GM23248 (cell line): ENCODE measurements at places on chromosomes 11 and 22. TPM values are rescaled to one million over a fixed set of nuclear protein-coding genes. Genes with fewer than 3 reads are reported as not detected.

DNA sequence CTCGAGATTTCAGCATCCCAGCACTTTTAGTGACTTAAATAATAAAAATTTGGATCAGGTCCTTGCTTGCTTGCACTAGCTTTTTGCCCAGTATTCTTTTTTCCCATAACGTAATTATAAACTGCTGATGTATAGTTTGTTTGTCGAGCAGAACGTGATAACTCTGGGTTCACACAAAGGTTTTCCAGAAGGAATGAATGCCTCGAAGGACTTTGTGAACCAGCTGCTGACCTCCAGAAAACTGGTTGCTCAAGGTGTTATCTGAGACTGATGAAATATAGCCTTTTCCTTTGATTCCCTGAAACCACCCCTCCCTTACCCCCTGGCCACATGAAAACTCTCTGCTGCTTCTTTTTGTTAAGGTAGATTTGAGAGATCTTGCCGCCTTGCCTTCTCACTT lies 229.1 kb upstream of the CARD18 start:
- no peak for DNase-seq

DNA sequence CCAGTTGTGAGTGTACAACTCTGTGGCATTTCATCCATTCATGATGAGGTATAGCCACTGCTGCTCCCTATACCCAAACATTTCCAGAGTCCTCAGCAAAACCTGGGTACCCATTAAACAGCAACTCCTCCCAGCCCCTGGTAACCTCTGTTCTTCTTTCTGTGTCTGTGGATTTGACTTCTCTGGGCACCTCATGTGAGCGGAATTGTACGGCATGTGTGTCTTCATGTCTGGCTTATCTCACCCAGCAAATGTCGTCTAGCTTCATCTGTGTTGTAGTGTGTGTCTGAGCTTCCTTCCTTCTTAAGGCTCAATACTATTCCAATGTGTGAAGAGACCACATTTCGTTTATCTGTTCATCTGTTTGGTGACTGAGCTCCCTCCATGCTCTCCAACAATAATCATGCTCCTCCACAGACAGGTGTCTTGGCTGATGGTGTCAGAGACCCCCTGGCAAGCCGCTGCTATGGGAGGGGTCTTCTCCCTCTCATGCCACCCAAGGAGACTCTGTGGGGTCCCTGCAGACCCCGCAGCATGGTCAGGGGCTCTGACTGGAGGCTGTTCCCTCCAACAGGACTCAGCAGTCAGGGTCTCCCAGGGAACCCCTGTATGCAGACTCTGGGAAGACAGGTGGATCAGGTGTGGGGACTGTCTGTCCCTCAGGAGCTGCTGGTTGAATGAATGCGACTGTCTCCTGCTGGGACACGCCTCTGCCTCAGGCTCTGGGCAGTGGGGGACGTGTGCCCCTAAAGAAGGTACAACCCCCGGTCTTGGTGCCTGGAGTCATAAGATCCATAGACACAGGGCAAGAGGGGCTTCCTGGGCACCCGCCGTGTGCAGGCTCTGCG lies 52.7 kb downstream of the SMIM38 start:
- no peak for DNase-seq

GRCh38 chr11:133526790-133527189 lies 5.5 kb downstream of the OPCML start:
- no peak for DNase-seq

GRCh38 chr11:46524201-46524770 lies 69.5 kb downstream of the AMBRA1 start:
- no peak for DNase-seq

DNA sequence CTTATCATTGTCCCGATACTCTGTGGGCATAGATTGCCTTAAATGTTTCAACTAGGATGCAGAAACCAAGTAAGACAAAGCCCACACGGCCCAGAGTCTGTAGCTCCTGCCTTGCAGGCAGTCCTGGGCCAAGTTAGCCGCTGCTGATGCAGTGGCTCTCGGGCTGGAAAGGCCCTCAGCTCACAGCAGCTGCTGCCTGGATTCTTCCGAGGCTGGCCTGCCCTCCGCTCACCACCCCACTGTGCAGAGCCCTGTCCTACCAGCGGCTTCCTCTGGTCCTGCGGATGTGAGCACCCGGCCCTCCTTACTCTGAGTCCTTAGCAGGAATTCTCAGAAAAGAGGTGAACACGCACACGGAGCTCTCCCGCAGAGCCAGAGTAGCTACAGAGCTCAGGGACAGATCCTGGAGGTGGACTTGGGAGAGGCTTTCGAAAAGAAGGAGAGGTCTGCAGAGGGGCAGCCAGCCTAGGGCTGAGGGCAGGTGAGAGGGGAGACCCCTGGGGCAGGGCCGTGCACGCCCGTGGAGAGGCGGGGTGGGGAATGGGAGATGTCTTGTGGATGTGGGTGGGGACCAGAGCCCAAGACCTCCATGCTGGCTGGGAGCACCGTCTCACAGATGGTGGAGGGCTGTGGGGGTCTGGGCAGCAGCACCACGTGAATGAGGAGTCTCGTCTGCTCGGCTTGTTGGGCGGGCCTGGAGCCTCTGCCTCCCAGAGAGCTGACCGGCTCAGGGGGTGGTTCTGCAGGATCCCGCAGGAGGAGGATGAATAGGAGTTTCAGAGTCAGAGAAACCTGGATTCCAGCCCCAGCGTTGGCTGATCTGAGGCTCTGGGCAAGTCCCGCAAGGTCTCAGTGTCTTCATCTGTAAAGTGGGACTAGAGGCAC lies 117.4 kb upstream of the B3GAT1 start:
- DNase-seq: no peak

DNA sequence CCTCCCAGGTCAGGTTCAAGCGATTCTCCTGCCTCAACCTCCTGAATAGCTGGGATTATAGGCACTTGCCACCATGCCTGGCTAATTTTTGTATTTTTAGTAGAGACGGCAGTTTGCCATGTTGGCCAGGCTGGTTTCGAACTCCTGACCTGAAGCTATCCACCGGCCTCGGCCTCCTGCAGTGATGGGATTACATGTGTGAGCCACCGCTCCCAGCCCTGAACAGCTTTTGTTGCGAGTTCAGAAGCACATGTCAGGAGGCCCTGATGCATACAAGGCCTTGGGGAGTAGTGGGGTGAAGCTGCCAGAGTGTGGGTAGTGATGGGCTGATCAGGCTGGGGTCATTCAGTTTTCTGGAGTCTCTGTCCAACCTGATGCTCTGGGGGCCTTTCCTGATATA lies 117.0 kb upstream of the C11orf87 start:
- DNase-seq: no peak

DNA sequence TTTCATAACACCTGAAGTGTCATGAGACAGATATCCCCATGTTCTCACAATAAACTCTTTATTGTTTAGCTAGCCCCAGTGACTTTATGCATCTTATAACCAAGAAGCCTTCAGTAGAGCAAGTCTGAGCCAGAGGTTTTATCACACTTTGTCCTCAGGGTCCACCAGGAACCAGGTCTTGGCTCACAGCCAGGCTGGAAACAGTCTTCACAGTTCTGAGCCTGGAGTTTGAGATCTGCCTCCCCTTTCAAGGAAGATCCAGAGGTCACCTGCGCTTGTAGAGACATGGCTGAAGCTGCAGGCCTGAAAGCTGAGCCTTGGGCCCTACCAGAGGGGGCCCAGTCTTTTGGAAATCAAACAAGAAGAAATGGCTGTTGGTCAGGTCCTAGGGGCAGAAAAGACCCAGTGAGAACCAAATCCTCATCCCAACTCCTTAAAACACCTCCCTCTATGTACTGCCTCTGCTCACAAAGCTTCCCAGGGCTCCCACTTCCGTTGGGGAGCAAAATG lies 3.5 kb downstream of the RRP8 start:
- no peak for DNase-seq

- peak; percentile 89 for DNase-seq
These were observed 41.0 kb downstream of the CEP57 start for GRCh38 chr11:95831198-95831883.

MS4A10 gene
- total RNA-seq: not detected in 2 replicates
